Left forelimb (tissue), 1 donor: ENCODE measurements at places on chromosomes 7 and 10.

GRCh38 chr7:2007551-2007950, 225.2 kb downstream of the MAD1L1 start:
- peak; percentile 62 for DNase-seq

GRCh38 chr10:122494833-122495232, 33.5 kb downstream of the HTRA1 start:
- DNase-seq: no peak

DNA sequence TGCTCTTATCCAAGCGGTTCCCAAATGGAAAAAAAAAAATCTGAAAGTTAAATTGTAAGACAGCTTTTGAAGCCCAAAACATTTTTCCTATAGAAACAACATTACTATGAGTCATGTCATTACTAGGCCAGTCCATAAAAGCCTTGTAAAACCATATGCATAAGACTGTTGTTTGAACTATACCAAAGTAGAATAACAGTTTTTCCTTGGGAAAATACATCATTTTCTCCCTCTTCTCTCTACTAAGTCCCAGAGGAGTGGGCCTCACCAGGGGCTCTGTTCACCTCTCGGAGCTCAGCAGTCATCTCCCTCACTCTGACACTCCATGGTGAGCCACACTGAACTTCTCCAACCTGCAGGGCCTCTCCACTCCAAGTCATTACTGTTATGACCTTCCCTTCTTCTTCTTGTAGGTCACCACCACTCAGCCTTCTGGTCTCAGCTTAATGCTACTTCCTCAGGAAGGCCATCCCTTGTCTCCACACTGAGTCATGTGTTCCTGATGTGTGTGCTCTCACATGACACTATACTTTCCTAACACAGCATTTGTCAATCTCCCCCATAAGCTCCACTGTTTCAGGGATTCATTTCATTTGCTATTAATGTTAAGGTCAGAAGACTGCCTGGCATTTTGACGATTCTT, 32.5 kb downstream of the ZNF438 start:
- no peak for DNase-seq

GRCh38 chr10:77290528-77291155, 347.0 kb downstream of the KCNMA1 start:
- DNase-seq: peak; percentile 26

GRCh38 chr10:42690449-42691360, 52.3 kb upstream of the ZNF33B start:
- no peak for DNase-seq

DNA sequence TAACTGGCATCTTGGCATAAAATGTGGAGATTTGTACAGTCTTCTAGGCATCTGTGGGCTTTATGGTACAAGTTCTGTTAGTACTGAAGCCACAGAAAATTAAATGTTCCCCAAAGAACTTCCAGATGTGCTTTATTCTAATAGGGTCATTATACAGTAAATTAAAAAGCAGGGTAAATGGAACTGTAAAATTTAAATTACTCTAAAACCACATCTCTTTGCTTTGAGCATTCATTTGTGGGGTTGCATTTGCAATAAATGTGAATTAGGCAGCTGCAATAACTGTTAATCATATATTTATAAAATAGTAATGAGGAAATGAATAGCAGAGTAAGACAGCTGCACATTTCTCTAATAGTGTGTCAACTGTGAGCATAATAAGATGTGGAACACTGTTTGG, 151.5 kb downstream of the BUB3 start:
- DNase-seq: no peak

DNA sequence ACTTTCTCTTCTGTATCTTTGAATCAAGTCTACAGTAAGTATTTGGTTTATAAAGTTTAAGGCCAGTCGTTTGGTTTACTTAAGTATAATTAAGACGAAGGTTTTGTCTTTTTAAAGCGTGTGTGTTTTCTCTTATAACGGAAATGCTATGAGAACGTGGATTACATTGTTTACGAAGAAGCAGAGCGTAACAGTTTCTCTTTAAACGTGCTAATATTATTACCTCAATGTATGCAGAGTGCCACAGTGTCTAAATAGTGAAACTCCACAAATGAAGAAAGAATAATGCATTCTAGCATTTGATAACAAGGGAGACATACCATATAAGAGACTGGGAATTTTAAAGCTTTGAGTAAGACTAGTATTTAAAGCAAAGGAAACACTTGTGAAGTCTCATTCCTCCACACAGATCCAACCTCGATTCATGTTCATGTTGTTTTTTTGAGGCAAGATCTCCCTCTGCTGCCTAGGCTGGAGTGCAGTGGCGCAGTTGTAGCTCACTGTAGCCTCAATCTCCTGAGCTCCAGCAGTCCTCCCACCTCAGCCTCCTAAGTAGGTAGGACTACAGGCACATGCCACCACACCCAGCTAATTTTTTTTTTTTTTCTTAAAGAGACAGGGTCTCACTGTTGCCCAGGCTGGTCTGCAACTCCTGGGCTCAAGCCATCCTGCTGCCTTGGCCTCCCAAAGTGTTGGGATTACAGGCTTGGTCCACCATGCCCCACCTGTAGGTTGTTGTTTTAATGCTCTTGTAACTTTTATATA, 75.1 kb downstream of the ANKRD61 start:
- no peak for DNase-seq

DNA sequence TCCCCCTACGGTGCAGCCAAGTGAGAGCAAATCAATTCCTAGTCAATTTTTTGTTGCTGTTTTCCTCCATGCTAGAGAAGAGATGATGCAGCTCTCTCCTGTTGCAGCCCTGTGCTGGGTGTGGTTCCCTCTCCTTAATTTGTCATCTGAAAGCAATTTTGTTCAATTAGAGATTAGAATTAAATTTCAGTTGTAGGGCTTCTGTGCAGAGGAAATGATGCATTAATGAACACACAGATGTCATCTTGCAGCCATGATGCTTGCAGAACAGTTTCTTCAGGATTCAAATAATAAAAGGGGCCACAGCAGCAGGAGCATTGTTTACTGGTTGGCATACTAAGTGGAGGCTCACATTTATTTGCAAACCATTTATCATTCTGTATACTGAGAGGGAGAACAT, 266.0 kb downstream of the AUTS2 start:
- DNase-seq: no peak

DNA sequence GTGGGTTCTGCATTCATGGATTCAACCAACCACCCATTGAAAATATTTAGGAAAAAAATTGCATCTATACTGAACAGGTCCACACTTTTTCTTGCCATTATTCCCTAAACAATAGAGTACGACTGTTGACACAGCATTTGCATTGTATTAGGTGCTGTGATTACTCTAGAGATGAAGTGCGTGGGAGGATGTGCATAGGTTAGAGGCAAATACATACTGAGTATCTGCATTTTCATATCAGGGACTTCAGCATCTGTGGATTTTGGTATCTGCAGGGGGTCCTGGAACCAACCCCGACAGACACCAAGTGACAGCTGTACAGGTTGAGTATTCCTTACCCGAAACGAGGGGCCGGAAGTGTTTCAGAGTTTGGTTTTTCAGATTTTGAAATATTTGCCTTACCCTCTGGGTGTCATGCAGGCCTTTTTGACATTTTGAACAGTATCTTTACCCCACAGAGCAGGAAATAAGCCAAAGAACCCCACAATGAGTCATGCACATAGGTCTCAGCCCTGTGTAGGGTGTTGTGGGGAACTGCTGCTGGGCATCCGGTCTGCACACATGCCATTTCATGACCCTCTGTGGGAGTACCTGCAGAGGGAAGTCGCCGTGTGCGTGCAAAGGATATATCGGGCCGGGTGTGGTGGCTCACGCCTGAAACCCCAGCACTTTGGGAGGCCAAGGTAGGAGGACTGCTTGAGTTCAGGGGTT, 14.5 kb downstream of the NUDT5 start:
- DNase-seq: no peak

GRCh38 chr10:16231734-16232435, 204.9 kb upstream of the PTER start:
- no peak for DNase-seq

DNA sequence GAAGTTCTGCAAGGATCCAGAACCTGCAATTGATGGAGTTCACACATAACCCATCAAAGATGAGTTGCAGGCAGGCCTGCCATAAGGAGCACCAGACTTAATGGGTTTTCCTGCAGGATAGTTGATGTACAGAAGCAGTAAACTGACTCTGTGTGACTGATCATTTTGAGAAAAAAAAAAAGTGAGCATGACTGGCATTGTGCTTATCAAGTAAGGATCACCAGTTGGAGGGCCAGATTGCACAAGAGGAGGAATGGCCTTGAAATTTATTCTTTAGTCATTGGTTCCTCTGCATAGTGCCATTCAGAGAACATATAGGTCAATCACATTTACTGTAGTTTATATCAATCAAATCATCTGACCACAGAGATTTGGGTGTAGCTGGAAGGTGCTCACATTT, 3.8 kb downstream of the CYP3A43 start:
- DNase-seq: no peak

GRCh38 chr7:85612514-85612913, 425.7 kb upstream of the SEMA3D start:
- DNase-seq: no peak

- DNase-seq: no peak
Measured at GRCh38 chr7:120272261-120272660, 714 bp upstream of the KCND2 start.

GRCh38 chr10:31071232-31072005, 39.8 kb upstream of the ZNF438 start:
- DNase-seq: no peak

DNA sequence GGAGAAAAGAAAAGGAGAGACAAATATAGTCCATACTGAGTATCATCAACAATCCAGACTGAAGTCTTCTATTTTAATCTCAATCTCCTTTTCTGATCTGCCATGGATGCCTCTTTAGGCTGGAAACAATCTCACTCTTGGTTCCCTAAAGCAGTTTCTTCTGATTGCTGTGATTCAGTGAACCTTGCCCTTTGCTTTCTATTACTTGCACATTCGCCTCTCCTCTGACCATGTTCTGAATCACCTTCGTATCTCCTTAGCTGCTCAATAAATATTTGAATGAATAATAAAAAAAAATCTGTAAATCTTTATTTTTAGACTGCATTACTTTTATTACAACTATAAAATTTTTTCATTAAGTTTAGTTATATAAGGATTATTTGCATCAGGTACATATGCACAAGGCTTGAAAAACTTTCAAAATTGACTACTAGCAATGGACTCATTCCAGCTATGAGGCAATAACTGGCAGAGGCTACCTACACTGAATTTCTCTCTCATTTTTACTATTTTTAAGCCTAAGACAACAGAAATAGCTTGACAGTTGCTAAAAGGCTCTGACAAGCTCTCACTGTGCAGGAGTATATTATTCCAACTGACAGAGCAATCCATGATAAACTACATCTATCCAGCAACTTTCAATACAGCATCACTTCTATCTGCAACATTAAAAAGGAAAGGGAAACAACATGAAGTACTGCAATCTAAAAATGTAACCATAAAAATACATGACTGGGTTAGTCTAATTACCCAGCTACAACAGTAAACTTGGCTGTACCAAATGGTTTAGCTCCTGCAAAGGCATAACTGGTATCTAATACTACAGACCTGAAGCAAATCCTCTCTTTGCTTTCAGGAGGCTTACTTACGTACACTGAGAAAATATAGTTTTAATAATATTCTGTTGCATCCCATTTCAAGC, 25.6 kb downstream of the TM9SF3 start:
- no peak for DNase-seq

DNA sequence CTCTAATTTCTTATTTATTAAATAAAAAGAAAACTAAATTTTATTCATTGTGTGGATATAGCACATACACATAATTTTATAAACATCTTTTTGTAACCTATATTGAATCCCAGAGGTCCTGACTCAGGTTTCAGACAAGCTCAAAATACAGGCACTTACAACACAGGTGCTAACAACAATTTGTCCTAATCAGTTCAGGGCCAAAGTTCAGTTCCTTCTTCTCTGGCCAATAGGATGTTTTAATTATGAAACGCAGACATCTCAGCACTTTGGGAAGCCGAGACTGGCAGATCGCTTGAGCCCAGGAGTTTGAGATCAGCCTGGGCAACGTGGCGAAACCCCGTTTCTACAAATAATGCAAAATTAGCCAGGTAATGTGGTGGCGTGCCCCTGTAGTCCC, 15.0 kb downstream of the RPA3 start:
- DNase-seq: no peak

- DNase-seq: no peak
Measured at GRCh38 chr7:434891-435629, 84.6 kb downstream of the PDGFA start.

DNA sequence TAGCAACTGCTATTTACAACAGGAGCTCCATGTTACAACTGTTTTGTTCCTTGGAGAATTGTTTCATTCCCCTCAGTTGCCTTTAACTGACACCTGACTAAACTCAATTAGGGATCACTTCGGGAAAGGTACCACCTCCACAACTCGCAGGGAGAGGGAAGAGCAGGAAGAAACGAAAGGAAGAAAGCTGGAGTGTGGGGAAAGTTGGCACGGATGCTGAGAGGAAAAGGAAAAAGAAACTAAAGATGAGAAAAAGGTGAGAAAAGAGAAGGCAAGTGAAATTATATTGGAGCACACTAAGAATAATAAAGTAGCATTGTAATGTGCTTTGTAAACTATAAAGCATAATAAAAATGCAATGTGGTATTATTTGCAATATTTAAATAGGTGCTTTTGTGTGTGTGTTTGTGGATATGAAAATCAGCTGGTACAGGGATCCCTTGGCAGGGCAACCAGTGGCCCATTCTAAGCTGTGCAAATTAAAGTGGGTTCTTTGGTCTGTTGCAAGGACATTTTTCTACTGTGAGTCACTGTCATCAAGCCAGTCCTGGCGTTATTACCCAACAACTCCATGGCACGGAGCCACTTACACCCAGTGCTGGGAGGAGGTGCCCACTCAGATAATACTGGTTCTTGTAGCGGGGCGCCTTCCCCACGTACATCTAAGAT, 45.9 kb downstream of the HIPK2 start:
- DNase-seq: no peak

- DNase-seq: no peak
Measured at GRCh38 chr10:117740691-117741222, 198.2 kb downstream of the EMX2 start.

- DNase-seq: no peak
Measured at GRCh38 chr7:157152391-157152937, 13.7 kb downstream of the UBE3C start.

GRCh38 chr10:30491204-30491915, 57.4 kb downstream of the MAP3K8 start:
- no peak for DNase-seq

DNA sequence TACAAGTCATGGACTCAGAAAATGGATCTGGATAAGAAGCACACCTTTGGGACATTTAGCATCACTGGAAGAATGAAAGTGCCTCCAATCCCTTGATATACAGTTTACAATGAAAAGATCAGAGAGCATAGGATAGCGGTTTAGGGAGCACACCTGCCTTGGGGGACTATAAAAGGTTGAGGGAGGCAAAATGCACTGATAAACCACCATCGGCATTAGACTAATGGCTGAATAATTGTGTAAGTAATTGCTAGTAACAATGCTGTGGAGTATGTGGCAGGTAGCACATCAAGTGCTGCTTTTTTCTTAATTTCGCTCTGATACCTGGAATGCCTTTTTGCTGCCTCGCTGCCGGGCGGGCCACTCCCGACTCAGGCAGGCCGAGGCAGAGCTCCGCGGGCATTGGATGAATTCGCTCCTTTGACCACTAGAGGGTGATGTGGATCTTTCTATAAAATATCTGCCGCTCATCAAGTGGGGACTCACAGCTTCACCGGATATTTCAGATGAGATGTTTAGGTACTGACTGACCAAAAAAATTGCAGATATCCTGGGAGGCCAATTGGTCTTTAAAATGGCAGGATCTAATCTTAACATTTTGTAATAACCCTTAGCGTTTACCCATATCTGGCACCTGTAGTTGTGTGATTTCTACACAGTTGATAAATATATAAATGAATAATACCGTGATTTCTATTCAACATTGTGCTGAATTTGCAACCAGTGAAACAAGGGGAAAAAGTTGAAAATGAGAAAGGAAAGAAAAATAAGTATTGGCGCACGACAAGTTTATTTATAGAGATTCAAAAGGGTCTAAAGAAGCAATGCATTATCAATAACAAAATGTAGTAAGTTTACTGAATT, 116.8 kb upstream of the PRSS1 start:
- DNase-seq: no peak
